ENCODE measurements at places on chromosomes 3 and 15. TPM values are rescaled to one million over a fixed set of nuclear protein-coding genes. Genes with fewer than 3 reads are reported as not detected.

The CPNE9 gene
- 0.11 TPM for total RNA-seq

The UPK1B gene
- total RNA-seq = not detected

The ACP3 gene
- total RNA-seq = 0.24 TPM

The LRTM1 gene
- not detected for total RNA-seq

The RSRC1 gene
- 63.8 TPM for total RNA-seq

The GASK1A gene
- not detected for total RNA-seq

The EPHA3 gene
- 25.6 TPM for total RNA-seq

The SEMA3G gene
- total RNA-seq = 1.2 TPM

The CYP8B1 gene
- total RNA-seq = 0.11 TPM

The ROBO2 gene
- total RNA-seq = 2.7 TPM

The CLDN11 gene
- total RNA-seq = not detected

The SSUH2 gene
- total RNA-seq = 10.6 TPM

The CMTM8 gene
- total RNA-seq = 2.7 TPM

The GRIP2 gene
- 3.7 TPM for total RNA-seq

The ALPK3 gene
- total RNA-seq = 0.42 TPM
